Lower leg skin (tissue), 4 donors: ENCODE measurements at places on chromosomes 6 and 20. TPM values are rescaled to one million over a fixed set of nuclear protein-coding genes. Genes with fewer than 3 reads are reported as not detected.

Gene RNF39
- 111 TPM for total RNA-seq

Gene LAMA2
- 24.0 TPM for total RNA-seq

Gene ZSWIM1
- total RNA-seq = 12.9 TPM

Gene MAP7
- 39.3 TPM for total RNA-seq

Gene FGD2
- total RNA-seq = 9.2 TPM

GRCh38 chr6:87700397-87701343, 1.4 kb downstream of the AKIRIN2 start:
- DNase-seq = no peak

GRCh38 chr6:36975231-36976006, 10.6 kb downstream of the MTCH1 start:
- DNase-seq = no peak

DNA sequence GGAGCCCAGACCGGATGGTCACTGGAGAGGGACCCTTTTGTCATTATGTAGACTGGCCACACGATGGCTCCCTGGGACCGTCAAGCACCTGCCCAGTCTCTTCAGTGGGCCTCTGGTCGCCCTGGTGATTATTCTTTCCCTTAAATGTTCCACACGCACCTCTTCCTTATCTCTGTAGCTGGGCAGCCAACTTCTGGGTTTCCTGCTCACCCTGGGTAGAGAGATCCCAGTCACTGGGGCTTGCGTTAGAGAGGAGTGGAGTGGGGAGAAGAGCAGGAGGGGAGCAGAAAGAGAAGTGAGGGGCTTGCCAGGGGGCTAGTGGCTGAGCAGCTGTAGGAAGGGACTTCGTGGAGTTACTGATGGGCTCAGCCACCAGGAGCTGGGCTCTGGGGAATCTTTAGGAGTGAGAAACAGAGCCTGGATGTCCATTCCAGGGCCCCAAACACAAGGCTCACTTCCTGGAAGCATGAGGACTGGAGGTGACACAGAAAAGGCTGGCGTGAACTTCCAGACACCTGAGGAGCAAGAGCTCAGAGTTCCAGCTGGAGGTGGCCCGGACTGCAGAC, 150.1 kb downstream of the DHX35 start:
- no peak for DNase-seq

DNA sequence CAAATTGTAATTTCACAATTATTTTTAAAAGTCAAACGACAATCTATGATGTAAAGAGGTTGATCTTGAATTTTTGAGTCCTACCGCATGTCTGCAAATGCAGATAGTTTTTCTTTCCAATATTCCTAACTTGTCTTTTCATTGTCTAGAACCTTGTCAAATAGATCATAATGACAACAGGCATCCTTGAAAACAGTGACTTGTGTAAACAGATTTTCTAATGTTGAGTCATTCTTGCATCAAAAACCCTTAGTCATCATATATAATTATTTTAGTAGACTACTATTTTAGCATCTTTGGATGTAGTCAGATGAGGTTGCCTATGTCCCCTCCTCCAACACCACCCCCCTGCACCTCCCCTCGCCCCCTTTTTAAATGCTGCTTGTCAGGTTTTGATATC, 43.8 kb downstream of the BMP6 start:
- no peak for DNase-seq

- DNase-seq = no peak
Measured at GRCh38 chr20:44518248-44518647, 3.6 kb downstream of the SERINC3 start.

DNA sequence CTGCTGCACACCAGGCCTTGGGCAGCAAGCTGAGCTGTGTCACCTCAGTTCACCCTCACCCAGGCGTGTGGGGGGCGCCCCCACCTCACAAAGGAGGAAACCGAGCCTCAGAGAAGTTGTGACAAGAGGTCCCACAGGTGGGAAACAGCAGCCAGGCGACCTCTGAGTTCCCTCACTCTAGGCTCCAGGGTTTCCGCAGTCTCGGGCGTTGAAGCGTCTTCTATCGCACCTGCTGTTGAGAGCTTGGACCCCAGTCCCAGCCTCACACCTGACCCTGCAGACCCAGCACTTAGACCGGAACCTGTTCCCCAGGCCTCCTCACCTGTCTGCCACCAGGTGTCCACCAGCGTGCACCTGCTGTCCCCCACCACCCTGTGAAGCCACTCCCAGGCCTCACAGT, 22.3 kb upstream of the APMAP start:
- DNase-seq = no peak

- no peak for DNase-seq
Measured at GRCh38 chr20:43191946-43192863, 2.5 kb upstream of the PTPRT start.

GRCh38 chr6:26205625-26206574, 118.7 kb downstream of the HFE start:
- DNase-seq = no peak

GRCh38 chr6:138956244-138956924, 31.7 kb downstream of the REPS1 start:
- no peak for DNase-seq
